ENCODE measurements at places on chromosomes 6 and 20. TPM values are rescaled to one million over a fixed set of nuclear protein-coding genes. Genes with fewer than 3 reads are reported as not detected.
A peak's percentile ranks its signal among the peaks of the same experiment; 100 is the strongest.

- H3K4me3 ChIP-seq = no peak overlapping the region
- peaks cover 25% of the 10 kb centered on the region for H3K4me1 ChIP-seq
- peak overlapping the region; percentile 28 for H3K27ac ChIP-seq
- H3K27me3 ChIP-seq = no peaks in the 10 kb centered on the region
- no peak for DNase-seq
- no peaks in the 10 kb centered on the region for H3K36me3 ChIP-seq
Measured at GRCh38 chr6:223763-224162, 68.5 kb upstream of the DUSP22 start.

DNA sequence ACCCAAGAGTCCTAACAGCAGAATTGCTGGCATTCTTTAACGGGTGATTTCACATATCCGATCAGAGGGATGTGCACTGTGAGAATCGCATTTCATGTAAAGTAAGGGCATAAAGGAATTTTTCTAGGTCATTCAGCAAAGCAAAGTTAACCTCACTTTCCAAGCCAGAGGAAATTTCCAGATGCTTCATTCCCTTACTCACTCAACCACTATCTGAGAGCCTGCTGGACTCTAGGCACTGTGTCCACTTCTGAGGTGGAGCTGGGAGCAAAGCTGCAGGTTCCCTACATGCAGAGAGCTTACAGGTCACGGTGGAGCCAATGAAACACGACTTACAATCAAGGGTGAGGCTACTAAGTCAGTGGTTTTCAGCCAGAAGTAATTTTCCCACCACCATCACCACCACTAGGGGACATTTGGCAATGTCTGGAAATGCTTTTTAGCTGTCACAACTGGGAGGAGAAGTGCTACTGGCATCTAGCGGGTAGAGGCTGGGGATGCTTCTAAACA lies 34.5 kb upstream of the TSHZ2 start:
- no peak overlapping the region for H3K27ac ChIP-seq
- H3K4me3 ChIP-seq = no peak overlapping the region
- no peak for DNase-seq
- H3K27me3 ChIP-seq = peaks cover 2% of the 10 kb centered on the region

DNA sequence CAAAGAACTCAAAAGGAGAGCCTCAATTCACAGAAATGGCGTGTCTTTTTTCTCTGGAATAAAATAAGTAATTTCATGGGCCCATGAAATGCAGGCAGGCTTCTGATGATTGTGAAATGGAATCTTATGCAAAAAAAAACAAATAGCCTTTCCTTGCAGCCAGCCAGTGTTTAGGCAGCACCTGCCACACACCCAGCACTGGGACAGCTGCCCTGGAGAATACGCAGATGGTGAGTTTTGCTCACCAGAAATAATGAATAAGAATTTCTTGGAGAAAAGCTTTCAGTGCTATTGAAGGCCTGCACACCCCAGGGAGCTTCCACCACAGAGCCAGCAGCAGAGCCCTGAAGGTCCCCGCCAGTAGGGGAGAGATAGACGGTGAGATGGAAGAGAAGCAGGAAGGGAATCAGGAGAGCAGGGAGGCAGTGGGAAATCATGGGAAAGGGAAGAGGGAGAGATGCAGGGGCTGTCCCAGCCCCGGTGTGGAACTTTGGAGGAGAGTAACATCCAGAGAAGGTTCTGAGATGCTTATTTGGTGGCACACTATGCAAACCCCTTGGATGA lies 54.9 kb downstream of the PXDC1 start:
- H3K27ac ChIP-seq = no peak overlapping the region
- peaks cover 22% of the 10 kb centered on the region for H3K27me3 ChIP-seq
- no peak for DNase-seq
- H3K36me3 ChIP-seq = no peaks in the 10 kb centered on the region
- H3K4me3 ChIP-seq = no peak overlapping the region

- no peak overlapping the region for H3K27ac ChIP-seq
- H3K4me1 ChIP-seq = peaks cover 7% of the 10 kb centered on the region
- H3K36me3 ChIP-seq = peaks cover 28% of the 10 kb centered on the region
- H3K4me3 ChIP-seq = no peak overlapping the region
- H3K27me3 ChIP-seq = no peaks in the 10 kb centered on the region
- no peak for DNase-seq
Measured at GRCh38 chr20:38991814-38992704, 29.9 kb downstream of the DHX35 start.

PRIM2 gene
- polyA plus RNA-seq = 8.1 TPM

CAGE1 gene
- polyA plus RNA-seq = not detected

- no peak overlapping the region for H3K27ac ChIP-seq
- peaks cover 3% of the 10 kb centered on the region for H3K27me3 ChIP-seq
- H3K4me3 ChIP-seq = no peak overlapping the region
- H3K4me1 ChIP-seq = no peaks in the 10 kb centered on the region
Measured at GRCh38 chr20:55649254-55649653, 356.1 kb downstream of the CBLN4 start.

GRCh38 chr6:32794510-32794909 lies 22.3 kb downstream of the HLA-DOB start:
- H3K27me3 ChIP-seq = peaks cover 20% of the 10 kb centered on the region
- no peaks in the 10 kb centered on the region for H3K36me3 ChIP-seq
- no peak for DNase-seq
- peaks cover 17% of the 10 kb centered on the region for H3K4me1 ChIP-seq

DNA sequence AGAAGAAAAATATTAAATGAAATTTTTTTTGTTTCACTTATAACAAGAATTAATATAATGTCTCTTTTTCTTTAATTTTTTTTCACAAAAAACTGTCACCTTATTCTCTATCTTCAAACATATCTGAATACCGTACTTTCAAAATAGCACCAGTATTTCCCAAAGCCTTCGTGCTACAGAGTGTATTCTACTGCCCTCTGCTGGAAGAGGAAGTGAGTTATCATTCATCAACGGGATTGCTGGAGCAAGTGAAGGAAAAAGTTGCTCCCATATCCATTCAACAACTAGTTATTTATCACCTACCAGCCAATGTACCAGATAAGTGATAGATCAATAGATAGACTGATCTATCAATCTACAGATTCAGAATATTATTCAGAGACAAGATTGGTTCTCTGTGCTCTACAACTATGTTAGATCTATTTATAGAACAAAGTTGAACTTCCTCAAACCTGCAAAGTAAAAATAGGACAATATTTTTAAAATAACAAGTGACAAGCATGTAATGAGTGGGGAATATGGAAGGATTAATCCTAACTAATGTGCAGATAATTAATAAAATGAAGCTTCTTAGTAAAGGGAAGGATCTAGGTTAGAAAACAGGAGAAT lies 26.7 kb upstream of the TFAP2B start:
- no peaks in the 10 kb centered on the region for H3K36me3 ChIP-seq
- peaks cover 17% of the 10 kb centered on the region for H3K27me3 ChIP-seq
- no peak overlapping the region for H3K27ac ChIP-seq
- H3K4me3 ChIP-seq = no peak overlapping the region
- DNase-seq = no peak
- H3K4me1 ChIP-seq = no peaks in the 10 kb centered on the region

DNA sequence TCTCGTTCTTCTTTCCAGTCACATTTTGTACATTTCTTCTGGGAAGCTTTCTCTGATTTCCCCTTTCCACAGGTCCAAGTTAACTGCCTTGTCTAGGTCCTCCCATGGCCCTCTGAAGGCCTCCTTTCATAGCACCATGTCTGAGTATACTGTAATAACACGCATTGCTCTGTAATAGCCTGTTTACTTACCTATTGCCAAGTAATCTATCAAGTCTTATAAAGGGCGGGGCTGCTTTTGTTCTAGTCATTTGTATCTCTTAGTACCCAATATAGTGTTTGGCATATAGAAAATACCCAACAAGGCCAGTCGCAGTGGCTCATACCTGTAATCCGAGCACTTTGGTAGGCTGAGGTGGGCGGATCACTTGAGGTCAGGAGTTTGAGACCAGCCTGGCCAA lies 17.9 kb downstream of the PTPN1 start:
- H3K36me3 ChIP-seq = no peaks in the 10 kb centered on the region
- no peak overlapping the region for H3K4me3 ChIP-seq
- no peak overlapping the region for H3K27ac ChIP-seq
- DNase-seq = no peak
- H3K4me1 ChIP-seq = peaks cover 23% of the 10 kb centered on the region

GRCh38 chr6:158396136-158396535 lies 83.9 kb downstream of the TULP4 start:
- H3K4me1 ChIP-seq = peaks cover 6% of the 10 kb centered on the region
- no peaks in the 10 kb centered on the region for H3K27me3 ChIP-seq
- DNase-seq = no peak
- H3K27ac ChIP-seq = no peak overlapping the region

DNA sequence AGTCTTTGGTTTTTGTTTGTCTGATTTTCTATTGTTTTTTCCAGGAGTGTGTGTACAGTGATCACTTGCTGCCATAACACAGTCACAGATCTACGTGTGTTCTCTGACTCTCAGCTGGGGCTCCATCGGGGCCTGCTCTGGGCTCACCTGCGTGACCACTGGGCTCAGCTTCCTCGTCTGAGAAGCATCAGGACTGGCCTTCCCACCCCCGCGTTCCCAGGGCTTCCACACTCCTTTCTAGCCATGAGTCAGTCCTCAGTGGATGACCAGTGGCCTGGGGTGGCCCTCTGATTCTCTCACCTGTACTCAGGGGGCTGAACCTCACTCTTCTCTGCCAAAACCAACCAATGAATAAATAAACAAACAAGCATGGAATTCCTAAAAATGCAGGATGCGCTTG lies 14.5 kb downstream of the THBS2 start:
- H3K4me3 ChIP-seq = no peak overlapping the region
- H3K27ac ChIP-seq = no peak overlapping the region
- H3K4me1 ChIP-seq = no peaks in the 10 kb centered on the region
- DNase-seq = no peak
- no peaks in the 10 kb centered on the region for H3K27me3 ChIP-seq

TTLL9 gene
- not detected for polyA plus RNA-seq

- H3K4me1 ChIP-seq = peaks cover 54% of the 10 kb centered on the region
- no peaks in the 10 kb centered on the region for H3K36me3 ChIP-seq
- H3K27me3 ChIP-seq = no peaks in the 10 kb centered on the region
Measured at GRCh38 chr20:48819821-48820648, 7.8 kb downstream of the PREX1 start.

DNA sequence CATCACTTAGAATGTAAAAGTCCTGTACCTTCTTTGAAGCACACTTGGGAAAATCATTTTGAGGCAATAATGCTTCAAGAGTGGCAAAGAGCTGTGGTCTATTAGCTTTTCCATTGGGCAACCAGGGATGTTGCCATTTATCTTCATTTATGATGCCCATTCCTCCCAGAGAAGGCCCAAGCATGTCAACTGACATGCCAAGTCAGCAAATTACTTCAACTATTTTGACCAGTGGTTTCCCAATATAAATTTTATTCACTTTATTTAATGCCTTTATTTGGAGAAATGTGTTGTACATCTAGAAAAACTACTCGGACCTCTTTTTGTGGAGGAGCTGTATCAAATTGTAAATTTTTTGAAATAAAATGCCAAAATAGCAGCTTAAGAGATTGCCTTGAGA lies 164.1 kb upstream of the PCSK2 start:
- no peaks in the 10 kb centered on the region for H3K36me3 ChIP-seq
- no peaks in the 10 kb centered on the region for H3K4me1 ChIP-seq
- no peak for DNase-seq
- H3K27me3 ChIP-seq = peaks cover 2% of the 10 kb centered on the region
- H3K27ac ChIP-seq = no peak overlapping the region
- H3K4me3 ChIP-seq = no peak overlapping the region

DNA sequence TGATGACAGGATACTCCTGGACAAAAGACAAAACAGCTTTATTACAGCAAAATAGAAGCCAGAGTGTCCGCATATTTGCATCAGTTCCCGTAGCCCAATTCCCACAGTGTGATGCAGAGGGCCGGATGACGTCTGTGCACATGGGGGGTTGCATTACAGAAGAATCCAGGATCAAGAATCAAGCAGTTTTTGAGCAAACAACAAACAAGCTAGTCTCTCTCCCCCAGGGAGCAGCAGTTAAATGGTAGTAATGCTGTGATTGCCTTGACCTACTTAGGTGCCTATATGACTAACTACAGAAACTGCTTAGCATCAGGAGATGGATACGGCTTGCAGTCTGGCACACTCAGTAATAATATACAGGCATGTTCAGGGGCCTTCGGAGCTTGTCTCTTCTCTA lies 3.2 kb upstream of the SDHAF4 start:
- H3K4me3 ChIP-seq = no peak overlapping the region
- no peak for DNase-seq
- no peaks in the 10 kb centered on the region for H3K27me3 ChIP-seq

DNA sequence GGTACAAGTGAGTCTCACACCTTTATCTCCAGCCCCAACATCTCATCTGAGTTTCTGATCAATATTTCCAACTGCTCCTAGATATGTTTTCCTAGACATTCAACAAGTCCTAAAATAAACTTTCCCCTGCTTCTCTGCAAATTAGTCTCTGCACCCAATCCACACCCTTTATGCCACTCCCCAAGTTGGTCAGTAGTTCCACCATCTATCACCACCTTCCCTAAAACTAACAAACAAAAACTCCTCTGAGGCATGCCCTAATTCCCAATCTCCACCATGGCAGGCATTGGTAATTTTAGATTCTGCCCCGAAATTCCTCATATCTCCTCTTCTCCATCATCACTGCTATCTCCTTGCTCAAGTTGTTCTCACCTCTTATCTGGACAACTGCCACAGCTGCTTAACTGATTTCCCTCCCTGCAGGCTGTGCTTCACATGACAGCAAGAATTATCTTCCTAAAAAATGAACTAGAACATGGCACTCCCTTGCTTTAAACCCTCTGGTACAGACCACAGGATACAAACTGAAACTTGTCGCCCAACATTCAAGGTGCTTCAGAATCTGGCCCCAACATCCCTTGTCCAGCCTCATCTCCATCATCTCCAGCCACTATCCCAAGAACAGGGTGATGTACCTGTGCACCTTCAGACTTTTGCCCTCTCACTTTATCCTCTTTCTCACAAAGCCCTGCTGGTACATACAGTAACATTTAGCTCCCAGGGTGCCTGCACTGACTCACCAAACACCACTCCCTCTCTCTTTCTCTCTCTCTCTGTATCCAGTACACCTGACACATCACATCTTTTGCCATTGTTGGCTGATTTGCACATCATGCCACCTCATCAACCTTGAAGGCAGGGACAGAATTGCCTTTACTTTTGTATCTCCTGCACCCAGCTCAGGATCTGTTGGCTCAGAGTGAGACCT lies 55.5 kb downstream of the ZHX3 start:
- H3K27ac ChIP-seq = no peak overlapping the region
- H3K4me3 ChIP-seq = no peak overlapping the region
- no peaks in the 10 kb centered on the region for H3K36me3 ChIP-seq
- no peaks in the 10 kb centered on the region for H3K27me3 ChIP-seq

- H3K36me3 ChIP-seq = no peaks in the 10 kb centered on the region
- no peak for DNase-seq
- H3K27me3 ChIP-seq = no peaks in the 10 kb centered on the region
- no peak overlapping the region for H3K4me3 ChIP-seq
- H3K27ac ChIP-seq = no peak overlapping the region
Measured at GRCh38 chr6:142796024-142796423, 149.0 kb downstream of the HIVEP2 start.

OR12D3 gene
- not detected for polyA plus RNA-seq

Data from naive thymus-derived CD8-positive, alpha-beta T cell (primary cell).